Thoracic aorta (tissue), 2 donors: ENCODE measurements at places on chromosomes 13 and 19. TPM values are rescaled to one million over a fixed set of nuclear protein-coding genes. Genes with fewer than 3 reads are reported as not detected.

The LRRC63 gene
- 3.6 TPM for total RNA-seq

The KLHL1 gene
- total RNA-seq: not detected

The PPP1R13L gene
- 112 TPM for total RNA-seq

The WDR88 gene
- not detected for total RNA-seq

The ZNF350 gene
- 15.4 TPM for total RNA-seq

The SIGLEC5 gene
- not detected for total RNA-seq

The B3GNT8 gene
- 4.2 TPM for total RNA-seq

The HSH2D gene
- total RNA-seq: not detected

The KLK5 gene
- total RNA-seq: not detected

The CEACAM16 gene
- total RNA-seq: not detected

The C19orf33 gene
- 6.7 TPM for total RNA-seq

The LILRA6 gene
- 5.2 TPM for total RNA-seq

The ZNF471 gene
- 6.2 TPM for total RNA-seq

The MCEMP1 gene
- total RNA-seq: 0.92 TPM

The ATP8B3 gene
- 1.4 TPM for total RNA-seq

The C3 gene
- total RNA-seq: 754 TPM

The CALR3 gene
- total RNA-seq: not detected

The PSG7 gene
- not detected for total RNA-seq

The SLC1A6 gene
- total RNA-seq: not detected

The ZNF534 gene
- 0.68 TPM for total RNA-seq

The PSG11 gene
- not detected for total RNA-seq

The GSX1 gene
- total RNA-seq: not detected

The SWSAP1 gene
- 1.2 TPM for total RNA-seq

The URAD gene
- total RNA-seq: not detected

The TEX30 gene
- 2.8 TPM for total RNA-seq

The ADGRE2 gene
- 9.9 TPM for total RNA-seq

The DACH1 gene
- total RNA-seq: 0.14 TPM

The SRRM5 gene
- 0.56 TPM for total RNA-seq

The HMG20B gene
- 120 TPM for total RNA-seq

The ADGRE3 gene
- total RNA-seq: not detected

The PLK5 gene
- total RNA-seq: not detected

The ZNF90 gene
- total RNA-seq: 2.4 TPM

The LILRB2 gene
- 13.7 TPM for total RNA-seq

The MAP2K2 gene
- 51.2 TPM for total RNA-seq

The ITGBL1 gene
- total RNA-seq: 179 TPM

The MEGF8 gene
- total RNA-seq: 19.5 TPM

The FAM216B gene
- total RNA-seq: not detected

The KASH5 gene
- not detected for total RNA-seq

The LYPD3 gene
- not detected for total RNA-seq

The ZNF296 gene
- 1.8 TPM for total RNA-seq
